HCT116 (cell line): ENCODE measurements at places on chromosomes 16 and 17. TPM values are rescaled to one million over a fixed set of nuclear protein-coding genes. Genes with fewer than 3 reads are reported as not detected.

DNA sequence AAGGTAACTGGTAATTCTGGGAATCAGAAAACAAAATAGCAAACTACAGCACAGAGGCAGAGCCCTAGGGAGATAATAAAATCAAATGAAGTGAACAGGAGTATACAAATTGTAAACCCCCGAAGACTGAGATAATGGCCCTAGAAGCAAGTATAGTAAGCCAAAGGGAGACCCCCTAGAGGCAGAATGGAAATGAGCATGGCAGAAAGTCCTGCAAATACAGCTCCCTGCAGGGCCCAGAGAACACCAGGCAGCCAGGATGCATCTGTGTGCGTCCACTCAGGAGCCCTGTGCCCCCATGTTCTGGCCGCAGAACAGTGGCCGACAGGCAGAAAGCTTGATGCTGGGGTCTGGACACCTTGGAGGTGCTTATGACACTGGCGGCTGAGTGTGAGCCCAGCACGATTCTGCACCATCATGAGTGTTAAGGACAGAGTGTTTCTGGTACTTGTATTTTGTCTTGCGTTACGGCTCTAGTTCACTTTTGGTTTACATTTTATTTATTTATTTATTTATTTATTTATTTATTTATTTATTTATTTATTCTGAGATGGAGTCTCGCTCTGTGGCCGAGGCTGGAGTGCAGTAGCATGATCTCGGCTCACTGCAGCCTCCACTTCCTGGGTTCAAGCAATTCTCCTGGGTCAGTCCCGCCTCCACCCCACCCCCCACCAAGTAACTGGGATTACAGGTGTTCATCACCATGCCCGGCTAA is 48.7 kb downstream of the RGS9 start:
- no peak for DNase-seq

GRCh38 chr17:43550754-43551153 is 4.6 kb upstream of the ETV4 start:
- DNase-seq: no peak

DNA sequence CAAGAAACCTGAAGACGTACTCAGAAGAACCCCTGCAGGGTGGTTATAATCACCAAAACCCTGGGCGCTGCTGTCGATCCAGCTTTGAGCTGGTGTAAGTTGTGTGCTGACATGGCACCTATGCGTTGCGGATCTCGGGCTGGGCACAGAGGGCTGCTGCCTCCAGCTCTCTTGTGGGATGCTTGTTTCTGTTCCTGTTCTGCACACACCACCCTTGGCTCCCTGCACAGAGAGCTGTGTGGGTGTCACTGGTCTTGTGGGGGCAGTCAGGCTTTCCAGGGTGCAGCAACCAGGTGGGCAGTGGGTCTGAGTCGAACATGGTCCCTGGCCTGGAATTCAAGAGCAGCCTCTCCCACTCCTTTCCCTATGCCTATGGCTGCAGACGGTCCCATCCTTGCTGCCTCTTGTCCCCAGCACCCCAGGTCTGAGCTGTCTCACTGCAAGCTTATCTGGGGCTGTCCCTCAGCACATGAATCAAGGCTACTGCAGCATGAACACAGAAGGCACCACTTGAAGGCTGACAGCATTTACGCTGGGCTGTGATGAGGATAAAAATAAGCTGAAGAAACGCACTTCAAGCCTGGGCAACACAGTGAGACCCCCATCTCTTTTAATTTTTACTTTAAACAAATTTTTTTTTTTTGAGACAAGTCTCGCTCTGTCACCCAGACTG is 20.1 kb downstream of the ZNF276 start:
- DNase-seq: no peak

GRCh38 chr16:14509055-14509454 is 121.0 kb downstream of the PARN start:
- no peak for DNase-seq

DNA sequence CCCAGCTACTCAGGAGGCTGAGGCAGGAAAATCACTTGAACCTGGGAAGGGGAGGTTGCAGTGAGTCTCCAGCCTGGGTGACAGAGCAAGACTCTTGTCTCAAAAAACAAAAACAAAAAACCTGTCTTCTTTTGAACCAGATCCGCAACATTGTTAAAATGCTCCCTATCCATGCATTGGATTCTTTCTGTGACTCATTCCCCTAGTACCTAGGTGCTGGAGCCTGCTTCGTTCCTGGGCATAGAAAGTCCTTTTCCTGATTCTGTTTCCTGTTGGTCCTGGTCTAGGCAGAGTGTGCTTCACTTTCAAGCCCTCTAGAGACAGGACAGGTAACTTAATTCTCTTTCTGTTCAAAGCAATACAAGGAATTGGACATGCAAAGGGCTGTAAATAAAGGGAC is 5.2 kb downstream of the EPN2 start:
- peak; percentile 16 for DNase-seq

GRCh38 chr17:33028061-33028460 is 36.4 kb downstream of the SPACA3 start:
- no peak for DNase-seq

GRCh38 chr17:65629234-65629690 is 67.8 kb upstream of the AXIN2 start:
- no peak for DNase-seq

DNA sequence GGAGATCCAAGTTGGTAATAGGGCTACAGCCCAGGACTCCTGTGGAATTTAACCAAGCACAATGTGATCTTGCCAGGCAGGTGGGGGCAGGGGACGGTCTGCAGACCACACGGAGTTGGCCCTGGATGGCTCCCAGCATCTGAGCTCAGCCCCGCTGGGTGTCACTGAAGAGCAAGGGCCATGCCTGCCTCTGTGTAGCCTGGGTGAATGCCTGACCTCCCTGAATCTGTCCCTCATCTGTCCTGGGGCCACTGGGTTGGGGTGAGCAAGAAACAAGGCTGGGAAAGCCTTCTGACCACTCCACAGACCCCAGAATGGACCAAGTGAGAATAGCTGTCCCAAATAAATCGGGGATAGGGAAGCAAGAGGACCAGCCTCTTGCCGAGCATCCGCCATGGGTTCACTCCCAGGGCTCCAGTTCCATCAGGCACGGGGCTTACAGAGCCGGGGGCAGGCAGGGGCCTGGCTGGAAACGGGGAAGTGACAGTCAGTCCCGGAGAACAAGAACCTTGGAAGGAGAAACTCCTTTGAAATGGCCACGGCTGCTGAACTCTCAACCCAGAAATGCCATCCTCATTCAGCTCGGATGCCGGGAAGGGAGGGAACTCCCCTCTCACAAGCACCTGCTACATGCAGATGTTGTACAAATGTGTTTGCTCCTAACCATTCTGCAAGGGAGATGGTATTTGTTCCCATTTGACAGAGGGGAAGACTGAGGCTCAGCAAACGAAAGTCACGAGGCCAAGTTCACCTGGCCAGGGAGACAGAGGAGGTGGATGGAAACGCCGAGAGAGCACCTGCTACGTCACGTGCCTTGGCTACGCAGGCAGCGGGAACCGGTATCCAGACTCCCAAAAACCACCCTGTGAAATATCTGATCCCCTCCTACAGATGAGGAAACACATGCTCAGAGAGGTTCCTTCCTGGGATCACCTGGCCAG is 50.0 kb downstream of the RMI2 start:
- DNase-seq: no peak

GRCh38 chr16:4290236-4290830 is 17.5 kb upstream of the TFAP4 start:
- peak; percentile 88 for DNase-seq

- no peak for DNase-seq
Observed at GRCh38 chr16:10959161-10959560, 14.8 kb downstream of the CLEC16A start.

DNA sequence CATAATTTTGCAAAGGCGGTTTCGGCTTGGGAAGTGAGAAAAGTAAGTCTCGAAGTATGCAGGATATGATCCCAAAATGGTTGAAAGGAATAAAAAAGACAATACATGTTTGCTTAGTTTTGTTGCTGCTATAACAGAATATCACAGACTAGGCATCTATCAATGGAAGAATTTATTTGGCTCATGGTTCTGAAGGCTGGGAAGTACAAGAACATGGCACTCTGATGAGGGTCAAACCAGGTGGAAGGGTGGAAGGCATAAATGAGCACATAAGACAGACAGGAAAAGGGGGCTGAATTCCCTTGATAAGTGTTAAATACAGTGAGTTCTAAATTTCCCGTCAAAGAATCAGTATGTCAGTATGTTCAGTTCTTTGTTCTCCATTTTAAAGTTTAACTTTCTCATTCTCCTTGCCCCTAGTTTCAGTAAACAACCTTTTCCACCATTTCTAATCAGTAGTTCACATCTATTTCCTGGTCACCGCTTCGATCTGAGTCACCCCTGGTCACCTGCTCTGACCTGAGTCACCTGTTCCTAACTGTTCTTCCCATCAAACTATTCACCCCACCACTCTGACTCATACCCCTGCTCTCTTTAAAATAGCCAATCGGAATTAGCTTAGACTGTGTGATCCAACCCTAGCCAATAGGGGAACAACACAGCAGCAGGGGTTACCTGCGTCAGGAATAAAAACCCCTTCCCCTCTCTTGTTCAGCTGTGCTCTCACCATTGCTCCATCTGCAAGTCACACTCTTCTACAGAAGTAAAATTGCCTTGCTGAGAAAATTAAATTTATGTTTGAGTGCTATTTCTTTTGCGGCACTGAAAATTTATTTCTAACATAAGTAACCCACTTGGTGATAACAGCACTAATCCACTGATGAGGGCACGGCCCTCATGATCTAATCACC is 240.8 kb downstream of the STX8 start:
- peak; percentile 4 for DNase-seq

DNA sequence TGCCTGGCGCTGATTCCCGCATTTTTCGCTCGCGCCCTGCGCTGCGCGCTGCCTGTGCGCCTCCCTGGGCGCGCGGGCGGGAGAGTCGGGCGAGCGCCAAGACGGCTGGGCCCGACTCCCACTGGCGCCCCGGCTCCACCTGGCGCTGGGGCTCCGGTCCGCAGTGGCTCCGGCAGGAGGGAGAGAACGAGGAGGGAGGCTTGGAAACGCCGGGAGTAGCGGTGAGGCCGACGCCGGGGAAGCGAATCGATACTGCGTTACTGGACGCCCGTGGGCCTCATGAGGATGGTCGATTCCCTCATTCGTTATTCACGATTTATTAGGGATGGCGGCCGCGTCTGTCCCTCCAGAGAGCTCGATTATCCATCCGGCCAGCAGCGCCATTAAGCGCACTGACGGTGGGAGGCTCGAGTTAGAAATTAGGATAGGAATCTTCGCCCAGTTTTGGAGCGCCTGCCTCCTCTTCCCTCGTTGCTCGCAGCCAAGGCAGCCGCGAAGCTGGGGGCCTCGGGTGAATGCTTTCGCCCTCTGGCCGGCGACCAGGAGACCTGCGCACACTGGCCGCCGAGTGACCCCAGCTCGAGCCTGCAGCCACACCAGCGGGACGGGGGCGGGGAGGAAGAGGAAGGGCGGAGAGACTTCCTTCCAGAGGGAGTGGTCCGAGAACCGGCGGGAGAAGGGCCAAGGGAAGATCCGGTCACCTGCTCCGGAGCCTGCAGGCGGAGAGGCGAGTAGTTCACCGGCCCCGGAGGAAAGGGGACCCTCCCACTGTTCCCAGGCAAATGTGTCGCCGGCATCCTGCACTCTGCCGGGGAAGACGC is 1.3 kb upstream of the PCGF2 start:
- DNase-seq: peak; percentile 56

DNA sequence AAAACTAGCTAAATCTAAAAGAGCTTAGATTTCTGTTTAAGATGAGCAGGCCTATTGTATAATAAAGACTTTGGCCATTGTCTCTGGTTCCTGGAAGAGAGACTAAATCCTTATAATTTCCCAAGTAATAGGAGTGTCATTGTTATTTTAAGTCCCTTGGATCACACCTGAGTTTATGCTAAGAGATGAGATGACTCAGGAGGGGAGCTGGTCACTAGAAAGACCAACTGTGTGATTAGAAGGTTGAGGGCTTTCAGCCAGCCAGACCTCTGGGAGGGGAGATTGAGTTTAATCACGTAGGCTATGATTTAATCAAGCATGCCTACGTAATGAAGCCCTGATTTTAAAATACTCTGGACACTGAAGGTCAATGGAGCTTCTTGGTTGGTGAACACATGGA is 156.9 kb upstream of the C17orf78 start:
- no peak for DNase-seq

GRCh38 chr17:45244725-45245656 is 16.9 kb downstream of the SPATA32 start:
- DNase-seq: no peak

- DNase-seq: no peak
Observed at GRCh38 chr16:82147546-82147945, 22.5 kb downstream of the MPHOSPH6 start.

DNA sequence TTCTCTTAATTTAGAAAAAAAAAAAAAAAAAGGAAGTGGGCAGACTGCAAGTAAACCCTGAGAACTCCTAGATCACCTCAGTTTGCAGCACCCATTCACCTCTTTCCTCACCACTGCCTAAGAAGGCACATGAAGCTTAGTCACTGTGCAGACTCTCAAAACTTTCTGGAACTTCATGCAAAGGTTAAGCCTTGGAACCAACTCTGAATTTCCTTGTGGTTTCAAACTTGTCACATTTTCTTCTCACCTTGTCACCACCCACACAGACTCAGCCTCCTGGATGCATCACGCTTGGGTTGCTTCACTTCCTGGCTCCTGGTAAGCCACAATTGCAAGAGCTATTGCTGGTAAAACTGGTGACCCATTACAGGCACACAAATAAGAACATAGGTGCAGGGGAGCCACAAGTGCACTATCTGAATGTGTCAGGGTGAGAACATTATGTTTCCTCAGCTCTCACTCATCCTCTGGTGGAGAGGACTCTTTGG is 15.0 kb upstream of the CPD start:
- no peak for DNase-seq

GRCh38 chr16:3113765-3114479 is 1.5 kb downstream of the ZNF205 start:
- DNase-seq: no peak

- DNase-seq: no peak
Observed at GRCh38 chr17:48504953-48505352, 25.9 kb downstream of the HOXB1 start.

Gene EFNB3
- 0.07 TPM for total RNA-seq

Gene PIRT
- total RNA-seq: not detected

Gene HEATR9
- not detected for total RNA-seq

Gene MYOCD
- total RNA-seq: not detected

Gene ZNF821
- 4.9 TPM for total RNA-seq

Gene PABPN1L
- 0.57 TPM for total RNA-seq

Gene HAPSTR1
- 54.9 TPM for total RNA-seq

Gene KRTAP9-8
- total RNA-seq: not detected

Gene SLC16A5
- 79.3 TPM for total RNA-seq

Gene XAF1
- total RNA-seq: 0.25 TPM

Gene ABCC12
- total RNA-seq: not detected

Gene VAT1
- total RNA-seq: 197 TPM

Gene EPOP
- total RNA-seq: 37.9 TPM

Gene SAMD14
- 1.5 TPM for total RNA-seq
